ENCODE measurements at places on chromosomes 2 and 18.

GRCh38 chr2:98604547-98604946 is 3.8 kb downstream of the COA5 start:
- no peak for DNase-seq

GRCh38 chr18:31719363-31720006 is 35.1 kb upstream of the B4GALT6 start:
- DNase-seq: no peak

DNA sequence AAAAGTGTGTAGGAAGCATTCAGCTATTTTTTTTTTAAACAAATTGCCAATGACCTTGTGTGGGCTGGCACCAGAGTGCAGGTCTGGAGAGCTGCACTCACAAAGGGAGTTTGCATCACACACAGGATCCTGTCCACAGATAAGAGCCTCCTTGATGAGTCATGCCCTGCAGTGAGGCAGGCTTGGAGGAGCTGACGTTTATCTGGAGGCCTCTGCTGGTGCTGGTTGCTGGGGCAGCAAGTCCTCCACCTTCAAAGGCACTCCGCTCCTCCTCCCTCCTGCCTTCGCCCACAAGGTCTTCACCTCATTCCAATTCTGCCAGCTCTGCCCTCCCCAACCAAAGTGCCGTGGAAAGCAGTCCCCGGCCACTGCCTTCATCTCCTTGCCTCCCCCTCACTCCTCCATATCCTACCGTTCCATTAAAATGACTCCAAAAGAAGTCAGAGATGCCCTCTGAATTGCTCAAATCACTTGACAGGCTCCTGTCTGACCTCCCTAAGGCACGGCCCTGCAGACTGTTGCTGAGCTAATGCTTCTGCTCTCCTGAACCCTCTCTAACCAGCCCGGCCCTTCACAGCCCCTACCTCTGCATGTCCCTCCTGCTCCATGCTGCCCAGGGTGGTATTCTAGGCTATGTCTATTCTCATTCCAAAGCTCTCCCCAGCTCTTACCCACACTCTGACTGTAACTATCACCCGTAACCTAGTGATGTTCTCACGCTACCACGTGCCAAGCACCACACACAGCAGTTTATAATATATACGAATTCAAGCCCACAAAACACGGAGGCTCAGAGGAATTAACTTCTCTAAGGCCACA is 30.9 kb downstream of the LONRF2 start:
- peak; percentile 65 for DNase-seq

GRCh38 chr2:14932285-14932684 is 299.8 kb downstream of the LRATD1 start:
- DNase-seq: no peak

DNA sequence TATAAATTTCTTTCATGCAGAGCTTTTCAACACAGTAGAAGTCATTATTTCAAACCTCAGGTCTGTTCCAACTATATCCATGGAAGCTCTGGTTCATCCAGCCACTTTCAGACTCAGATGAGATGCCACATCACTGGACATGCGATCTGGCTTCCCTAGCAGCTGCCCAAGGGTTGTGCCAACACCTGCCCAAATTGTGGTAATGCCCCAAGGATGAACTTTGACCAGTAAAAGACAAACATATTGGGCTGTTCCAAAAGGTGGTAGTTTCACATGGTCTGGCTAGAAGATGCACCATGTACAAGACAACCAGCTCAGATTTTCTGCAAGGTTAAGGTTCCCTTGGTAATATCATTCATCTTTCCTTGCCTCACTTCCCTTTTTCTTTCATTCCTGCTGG is 101.9 kb downstream of the THADA start:
- DNase-seq: no peak

- DNase-seq: no peak
Measured at GRCh38 chr2:156619021-156619539, 182.9 kb downstream of the GPD2 start.

DNA sequence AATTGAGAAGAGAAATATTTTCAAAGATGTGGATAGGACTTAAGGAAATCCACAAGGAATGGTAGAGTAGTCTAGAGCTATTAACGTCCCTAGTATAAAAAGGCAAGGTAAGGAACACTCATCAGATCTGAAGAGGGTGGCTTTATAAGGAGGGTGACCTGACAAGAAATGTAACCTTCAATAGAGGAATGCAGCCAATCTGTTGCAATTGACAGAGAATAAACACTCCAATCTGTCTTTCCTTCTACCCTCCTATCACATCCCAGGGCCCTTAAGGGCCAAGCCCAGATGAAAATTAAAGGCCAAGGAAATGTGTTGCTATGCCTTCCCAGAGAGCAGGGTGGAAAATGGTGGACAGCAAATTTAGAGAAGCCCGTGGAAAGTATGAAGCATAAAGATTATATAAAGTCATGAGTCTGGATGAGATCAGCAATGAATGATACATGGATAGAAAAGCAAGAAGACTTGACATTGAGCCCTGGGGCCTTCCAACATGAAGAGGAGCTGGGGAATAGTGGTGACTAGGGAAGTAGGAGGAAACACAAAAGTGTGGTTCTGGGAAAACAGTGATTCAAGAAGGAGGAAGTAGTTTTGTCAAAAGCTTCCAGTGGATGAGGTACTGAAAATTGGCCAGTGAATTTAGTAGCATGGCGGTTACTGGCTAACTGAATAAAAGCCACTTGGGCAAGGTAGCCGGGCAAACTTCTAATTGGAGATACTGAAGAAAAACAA is 270.6 kb upstream of the TANK start:
- DNase-seq: no peak

- DNase-seq: no peak
Measured at GRCh38 chr2:8479298-8479697, 202.6 kb upstream of the ID2 start.

- DNase-seq: no peak
Measured at GRCh38 chr2:29082804-29083495, 8.6 kb upstream of the PCARE start.

GRCh38 chr2:23390152-23390551 is 5.2 kb downstream of the KLHL29 start:
- no peak for DNase-seq

DNA sequence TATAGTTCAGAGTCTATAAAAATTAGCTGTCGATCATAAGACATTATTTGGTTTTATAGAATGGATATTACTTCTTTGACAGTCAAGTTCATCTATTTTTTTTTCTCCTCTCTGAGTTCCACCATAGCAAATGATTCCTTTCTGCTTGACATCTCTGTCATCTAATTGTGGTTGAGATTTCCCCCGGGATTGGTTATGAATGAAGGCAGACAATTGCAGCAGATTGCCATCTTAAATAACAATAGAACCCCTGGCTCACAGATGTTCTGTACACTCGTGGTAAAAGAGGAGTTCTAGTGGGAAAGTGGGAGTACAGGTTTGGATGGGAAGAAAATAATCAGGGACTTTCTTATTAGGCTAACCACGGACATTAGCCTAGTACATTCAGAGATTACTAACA is 292.1 kb upstream of the NRXN1 start:
- DNase-seq: no peak

GRCh38 chr2:212484563-212485080 is 54.0 kb downstream of the ERBB4 start:
- DNase-seq: no peak

Data from lung (tissue), 17 donors.